ENCODE measurements at places on chromosomes 3 and 15.

GRCh38 chr15:58525991-58526421 is 94.2 kb downstream of the LIPC start:
- no peak for DNase-seq

DNA sequence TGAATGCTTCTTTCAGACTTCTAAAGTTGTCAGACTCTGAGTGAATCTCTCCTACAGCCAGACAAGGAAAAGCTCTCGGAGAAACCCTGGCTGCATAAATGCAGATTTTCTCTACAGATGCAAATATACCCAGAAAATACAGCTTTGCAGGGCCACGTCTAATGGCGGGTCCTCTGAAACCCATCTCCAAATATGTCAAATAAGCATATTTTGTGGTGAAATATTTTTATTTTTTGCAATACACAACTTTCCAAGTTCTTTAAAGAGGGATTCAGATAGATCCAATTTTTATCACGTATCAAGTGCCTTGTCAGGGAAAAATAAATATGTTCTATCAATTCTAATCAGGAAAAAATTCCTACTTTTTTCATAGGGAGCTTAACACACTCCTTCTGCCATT is 229.4 kb downstream of the SI start:
- DNase-seq, result no peak

DNA sequence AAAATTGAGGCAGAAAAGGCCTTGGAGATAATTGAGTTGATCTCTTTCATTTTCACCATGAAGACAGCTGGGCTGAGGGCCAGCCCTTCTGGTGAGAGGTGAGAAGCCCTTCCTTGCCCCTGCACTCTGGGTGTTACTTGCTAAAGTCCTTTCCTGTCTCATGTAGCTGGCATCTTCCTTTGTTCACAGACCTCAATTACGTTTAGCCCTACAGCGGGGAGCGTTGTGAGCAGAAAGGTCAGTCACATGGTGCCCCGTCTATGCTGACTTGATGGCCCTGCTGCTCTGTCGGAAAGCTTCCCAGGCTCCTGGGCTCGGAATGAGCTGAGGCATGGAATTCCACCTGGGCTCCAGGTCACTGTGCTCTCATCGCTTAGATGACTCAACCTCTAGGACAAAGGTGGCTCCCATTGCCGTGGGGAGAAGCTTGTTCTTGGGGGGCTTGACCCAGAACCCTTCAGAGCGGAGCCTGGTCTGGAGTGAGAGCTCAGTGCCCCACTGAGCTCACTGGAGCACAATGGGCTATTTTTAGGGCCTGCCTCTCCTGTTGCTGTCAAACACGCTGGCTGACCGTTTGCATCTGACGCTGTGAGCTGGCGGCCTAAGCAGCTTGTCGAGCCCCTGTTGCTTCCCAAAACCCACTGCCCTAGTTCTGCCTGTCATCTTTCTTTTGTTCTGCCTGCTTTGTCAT is 47.0 kb downstream of the RPLP1 start:
- no peak for DNase-seq

- DNase-seq, result no peak
These were observed 9.2 kb downstream of the SHQ1 start for GRCh38 chr3:72839057-72839456.

GRCh38 chr3:113158171-113158570 is 53.2 kb upstream of the BOC start:
- no peak for DNase-seq

DNA sequence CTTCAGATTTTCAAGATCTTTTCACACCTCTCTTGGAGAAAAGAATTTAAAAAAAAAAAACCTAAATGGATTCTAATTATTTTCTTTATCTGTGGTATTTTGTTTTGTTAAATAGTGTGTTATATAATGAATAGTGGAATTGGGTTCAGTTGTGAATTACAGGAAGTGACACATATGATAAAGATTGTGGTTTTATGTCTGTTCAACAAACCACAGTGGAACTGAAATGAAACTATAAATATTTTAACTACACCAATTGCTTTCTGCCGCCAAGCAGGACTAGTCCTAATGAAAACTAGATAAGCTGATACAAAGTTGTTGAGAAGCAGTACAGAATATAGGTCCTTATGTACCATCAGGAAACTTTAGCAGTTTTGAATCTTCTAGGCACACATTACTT is 121.6 kb downstream of the UBE2E2 start:
- no peak for DNase-seq

GRCh38 chr3:101638261-101638745 is 38.6 kb downstream of the ZBTB11 start:
- no peak for DNase-seq

DNA sequence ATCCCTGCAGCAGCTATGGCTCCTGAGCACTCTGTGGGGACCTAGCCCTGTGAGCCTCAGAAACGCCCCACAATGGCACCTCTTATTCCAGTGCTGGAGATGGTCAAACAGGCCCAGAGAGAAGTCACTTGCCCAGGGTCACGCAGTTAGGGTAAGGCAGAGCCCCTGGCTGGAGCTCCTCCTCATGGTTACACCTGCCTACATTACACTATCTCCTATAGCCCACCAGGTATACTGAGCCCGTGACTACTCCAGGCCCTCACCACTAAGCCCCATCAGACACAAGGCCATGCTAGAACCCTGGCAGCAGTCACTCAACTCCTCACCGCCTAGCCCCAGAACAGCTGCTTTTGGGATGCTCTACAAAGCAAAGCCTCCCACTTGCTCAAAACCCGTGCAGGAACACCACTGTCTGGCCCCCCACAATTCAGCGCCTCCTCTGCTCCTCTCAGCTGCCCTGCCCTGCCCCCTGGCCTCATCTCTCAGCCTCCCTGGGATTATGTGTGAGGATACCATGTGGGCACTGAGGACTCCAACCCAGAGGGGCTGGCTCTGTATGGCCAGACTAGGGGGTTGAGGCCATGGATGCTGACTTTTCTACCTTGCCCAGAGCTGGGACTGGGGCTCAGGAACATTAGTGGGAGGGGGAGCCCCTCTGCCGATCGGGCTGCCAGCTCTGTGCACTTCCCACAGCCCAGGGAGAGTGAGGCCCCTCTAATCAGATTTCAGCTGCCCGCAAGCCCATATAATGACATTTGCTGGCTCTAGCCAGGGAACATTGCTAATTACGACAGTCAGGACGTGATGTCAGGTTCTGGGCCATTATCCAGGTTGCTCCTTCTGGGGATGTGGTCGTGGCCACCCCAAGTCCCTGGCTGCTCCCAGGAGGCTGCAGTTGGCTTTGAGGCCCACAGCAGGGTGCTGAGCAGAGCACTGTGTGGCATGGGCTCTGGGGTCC is 4.0 kb downstream of the NT5DC2 start:
- peak; percentile 15 for DNase-seq

GRCh38 chr3:184366619-184367289 is 5.2 kb downstream of the POLR2H start:
- DNase-seq, result no peak

- peak; percentile 82 for DNase-seq
These were observed 31.0 kb downstream of the POC1A start for GRCh38 chr3:52123106-52123725.

- no peak for DNase-seq
These were observed 138.7 kb downstream of the PEX5L start for GRCh38 chr3:179898024-179898423.

- DNase-seq, result no peak
These were observed 21.2 kb downstream of the CADM2 start for GRCh38 chr3:84980011-84980410.

DNA sequence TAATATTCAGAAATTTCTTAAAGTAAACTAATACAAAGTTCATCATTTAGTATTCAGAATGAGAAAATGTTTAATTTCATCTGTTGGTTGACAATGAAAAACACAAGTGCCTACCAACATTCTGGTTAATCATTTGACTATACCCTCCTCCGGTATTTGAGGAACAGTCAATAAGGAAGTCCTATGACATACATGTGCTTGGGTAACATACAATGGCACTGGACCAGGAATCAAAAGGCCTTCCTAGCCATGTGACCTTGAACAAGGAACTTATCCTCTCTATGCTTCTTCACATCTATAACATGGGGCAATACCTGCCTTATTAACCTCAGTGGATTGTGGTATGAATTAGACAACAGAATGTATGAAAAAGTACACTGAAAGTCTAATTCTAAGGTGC is 65.8 kb downstream of the ZNF280D start:
- DNase-seq, result no peak

- no peak for DNase-seq
These were observed 217.6 kb downstream of the TPRG1 start for GRCh38 chr3:189389346-189389745.

DNA sequence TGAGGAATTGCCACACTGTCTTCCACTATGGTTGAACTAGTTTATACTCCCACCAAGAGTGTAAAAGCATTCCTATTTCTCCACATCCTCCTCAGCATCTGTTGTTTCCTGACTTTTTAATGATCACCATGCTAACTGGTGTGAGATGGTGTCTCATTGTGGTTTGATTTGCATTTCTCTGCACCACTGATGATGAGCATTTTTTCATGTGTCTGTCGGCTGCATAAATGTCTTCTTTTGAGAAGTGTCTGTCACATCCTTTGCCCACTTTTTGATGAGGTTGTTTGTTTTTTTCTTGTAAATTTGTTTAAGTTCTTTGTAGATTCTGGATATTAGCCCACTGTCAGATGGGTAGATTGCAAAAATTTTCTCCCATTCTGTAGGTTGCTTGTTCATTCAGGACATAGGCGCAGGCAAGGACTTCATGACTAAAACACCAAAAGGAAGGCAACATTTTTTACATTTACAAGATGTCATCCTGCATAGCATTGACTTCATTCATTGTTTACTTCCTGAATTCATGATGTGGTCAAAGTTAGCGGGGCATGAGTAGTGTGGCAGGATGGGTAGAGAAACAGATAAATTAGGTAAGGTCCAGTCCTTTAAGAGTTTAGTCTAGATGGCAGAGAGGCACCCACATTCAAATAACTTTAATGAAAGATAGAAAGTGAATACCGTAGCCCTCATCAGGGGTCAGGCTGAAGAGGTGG is 45.1 kb upstream of the LPP start:
- no peak for DNase-seq

- no peak for DNase-seq
These were observed 11.4 kb downstream of the PGPEP1L start for GRCh38 chr15:98996169-98996568.

- DNase-seq, result no peak
These were observed 226.0 kb downstream of the ZMAT3 start for GRCh38 chr3:178845420-178846118.

GRCh38 chr15:40927873-40928806 is 1.0 kb upstream of the DLL4 start:
- DNase-seq, result peak; percentile 40

DNA sequence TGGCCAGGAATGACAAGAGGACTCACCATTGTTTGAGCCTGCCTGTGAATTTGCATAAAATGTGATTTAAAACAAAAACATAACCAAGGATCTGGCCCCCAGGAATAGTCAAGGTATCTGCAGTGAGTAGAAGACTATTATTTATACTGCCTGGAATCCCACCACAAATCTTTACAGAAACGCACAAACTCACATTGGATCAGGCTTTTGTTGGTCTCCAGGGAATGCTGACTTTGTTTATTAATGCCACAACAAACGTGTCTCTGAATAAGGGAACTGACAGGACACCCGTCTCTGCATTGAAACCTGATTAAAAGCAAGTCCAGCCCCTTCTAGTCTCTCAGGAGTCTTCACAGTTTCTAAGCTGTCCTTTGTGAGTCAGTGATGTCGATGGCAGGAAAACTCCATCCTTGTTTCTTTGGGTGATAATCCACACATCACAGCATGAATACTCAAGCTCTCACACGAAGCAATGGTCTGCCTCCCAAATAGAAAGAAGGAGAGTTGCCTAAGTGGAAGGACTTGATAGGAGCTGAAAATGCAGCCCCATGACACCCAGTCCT is 37.7 kb downstream of the CLDN18 start:
- DNase-seq, result no peak

DNA sequence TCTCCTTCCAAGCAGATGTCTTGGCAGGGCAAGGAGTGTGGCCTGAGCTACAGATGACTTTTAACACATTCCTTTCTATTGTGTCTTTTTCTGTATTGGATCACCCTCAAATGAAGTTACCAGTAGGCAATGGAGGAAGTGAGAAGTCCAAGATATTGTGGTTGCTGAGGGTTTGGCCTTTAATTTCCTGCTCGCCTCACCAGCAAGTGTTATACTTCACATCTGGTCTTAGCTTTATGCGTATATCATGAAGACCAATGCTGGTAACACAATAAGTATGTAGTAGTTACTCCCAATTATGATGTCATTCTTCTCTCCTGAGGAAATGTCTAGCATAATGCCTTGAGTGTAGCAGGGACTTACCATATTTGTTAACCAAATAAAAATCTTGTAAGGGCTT is 179.9 kb downstream of the ZIC1 start:
- no peak for DNase-seq

DNA sequence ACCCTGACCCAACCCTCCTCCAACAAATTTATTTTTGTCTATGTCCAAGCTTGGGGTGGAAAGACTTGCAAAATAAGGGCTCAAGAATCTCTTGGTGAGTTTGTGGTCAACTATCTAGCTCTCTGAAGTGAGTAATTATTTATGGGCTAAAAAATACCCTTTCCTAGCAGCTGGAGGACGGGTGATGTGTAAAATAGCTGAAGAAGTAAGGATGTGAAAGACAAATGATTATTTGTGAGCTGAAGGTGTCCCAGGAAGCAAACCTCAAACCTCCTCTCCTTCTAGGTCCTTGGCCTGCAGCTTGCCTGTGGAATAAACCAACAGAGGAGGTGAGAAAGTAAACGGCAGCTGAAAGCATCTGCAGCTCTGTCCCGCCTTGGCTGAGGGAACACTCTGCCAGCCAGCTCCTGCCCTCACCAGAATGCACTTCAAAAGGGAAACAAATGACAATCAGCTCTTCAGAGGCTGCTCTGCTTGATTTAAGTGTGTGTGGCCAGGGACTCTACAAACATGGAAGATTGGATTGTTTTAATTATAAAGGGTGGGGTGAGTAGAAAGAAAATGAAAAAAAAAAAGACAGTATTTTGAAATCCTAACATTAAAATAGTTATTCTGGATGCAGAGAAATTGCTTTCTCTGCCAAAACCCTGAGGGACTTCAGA is 60.3 kb downstream of the TM4SF4 start:
- no peak for DNase-seq

- no peak for DNase-seq
These were observed 112.8 kb downstream of the LPP start for GRCh38 chr3:188266562-188267274.

DNA sequence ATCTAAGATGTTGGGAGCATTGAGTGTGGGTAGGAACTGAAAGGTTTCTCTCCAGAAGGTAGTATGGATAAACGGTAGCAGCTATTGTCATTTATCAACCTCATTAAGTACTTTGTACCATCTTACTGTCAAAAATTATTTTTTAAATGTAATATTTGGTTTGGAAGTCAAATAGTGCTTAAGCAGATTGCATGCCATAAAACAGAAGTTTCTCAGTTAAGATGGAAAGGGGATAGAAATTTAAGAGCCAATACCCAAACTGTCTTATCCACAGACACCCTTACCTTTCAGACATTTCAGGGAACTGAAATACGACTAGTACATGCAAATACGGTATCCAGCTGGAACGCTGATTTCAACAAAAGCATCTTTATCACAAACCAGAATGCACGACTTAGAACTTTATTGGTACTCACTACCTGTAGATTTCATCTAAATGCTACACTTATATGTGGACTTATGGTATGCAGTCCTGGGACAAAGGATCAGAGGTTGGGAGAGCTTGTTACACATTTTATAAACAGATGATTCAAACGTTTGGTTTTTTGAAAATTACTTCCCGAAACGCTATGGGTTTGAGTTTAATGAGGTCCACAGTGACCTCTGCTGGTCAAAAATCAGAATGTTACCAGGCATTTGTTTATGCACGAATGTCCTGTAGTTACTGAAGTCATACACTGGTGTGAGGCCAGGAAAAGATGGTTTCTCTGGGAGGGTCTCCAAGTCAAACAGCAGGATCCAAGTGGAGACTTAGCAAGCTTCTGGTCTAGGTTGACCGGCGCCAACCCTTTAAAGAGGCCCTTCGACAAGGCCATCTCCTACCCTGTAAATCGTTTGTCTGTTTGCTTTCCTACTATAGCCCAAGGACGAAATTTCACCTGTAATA is 45.7 kb upstream of the DUT start:
- DNase-seq, result no peak
